Activated T-helper 1 cell treated with anti-CD3 and anti-CD28 coated beads, Interleukin-2, amount 50 U/mL, for 16 hours (primary cell): ENCODE measurements at places on chromosomes 2 and 18.

DNA sequence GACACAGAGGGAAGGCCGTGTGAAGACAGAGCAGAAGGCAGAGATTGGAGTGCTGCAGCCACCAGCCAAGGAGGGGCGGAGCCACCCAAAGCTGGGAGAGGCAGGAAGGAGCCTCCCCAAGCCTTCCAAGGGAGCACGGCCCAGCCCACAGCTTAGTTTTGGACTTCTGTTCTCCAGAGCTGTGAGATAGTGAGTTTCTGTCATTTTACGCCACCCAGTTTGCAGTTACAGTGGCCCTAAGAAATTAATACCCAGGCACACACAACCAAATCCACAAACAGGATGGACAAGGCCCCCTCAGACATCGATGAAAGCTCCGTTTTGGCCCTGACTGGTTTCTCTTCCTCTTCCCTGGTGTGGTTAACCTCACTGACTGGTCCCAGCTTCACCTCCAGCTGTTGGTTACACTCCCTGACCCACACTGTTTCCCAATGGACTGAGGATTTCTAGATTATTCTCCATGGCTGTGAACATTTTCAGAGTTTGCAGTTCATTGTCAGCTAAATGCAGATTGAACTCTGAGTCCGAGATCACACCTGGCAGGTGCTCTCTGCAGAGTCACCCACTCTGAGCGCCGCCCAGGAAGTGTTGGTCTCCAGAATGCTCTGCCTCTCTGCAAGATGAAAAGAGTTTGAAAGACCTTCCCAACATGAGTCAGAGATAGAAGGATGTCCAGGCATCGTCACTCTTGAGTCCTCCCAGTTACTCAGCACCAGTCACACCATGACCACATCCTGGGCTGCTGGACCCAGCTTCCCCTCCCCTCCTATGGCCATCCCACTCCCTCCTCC lies 100.2 kb downstream of the TWIST2 start:
- no peak for DNase-seq

DNA sequence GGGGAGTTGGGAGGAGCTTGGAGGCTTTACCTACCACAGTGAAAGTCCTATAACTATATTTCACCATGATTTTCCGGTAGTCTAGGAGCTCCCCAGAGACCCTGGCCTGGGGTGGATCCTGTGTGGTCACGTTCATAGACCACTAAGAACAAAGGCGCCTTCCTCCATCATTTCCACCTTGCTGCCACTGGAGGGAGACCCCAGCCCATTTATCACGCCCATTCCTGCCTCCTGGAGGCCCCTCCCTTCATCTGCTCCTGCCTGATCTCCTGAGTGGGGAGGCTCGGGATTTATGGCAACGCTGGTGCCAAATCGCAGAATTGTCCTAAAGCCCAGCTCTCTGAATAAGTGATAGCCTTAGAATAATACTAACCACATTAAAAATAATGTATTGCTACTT lies 507.6 kb upstream of the SPHKAP start:
- no peak for DNase-seq

DNA sequence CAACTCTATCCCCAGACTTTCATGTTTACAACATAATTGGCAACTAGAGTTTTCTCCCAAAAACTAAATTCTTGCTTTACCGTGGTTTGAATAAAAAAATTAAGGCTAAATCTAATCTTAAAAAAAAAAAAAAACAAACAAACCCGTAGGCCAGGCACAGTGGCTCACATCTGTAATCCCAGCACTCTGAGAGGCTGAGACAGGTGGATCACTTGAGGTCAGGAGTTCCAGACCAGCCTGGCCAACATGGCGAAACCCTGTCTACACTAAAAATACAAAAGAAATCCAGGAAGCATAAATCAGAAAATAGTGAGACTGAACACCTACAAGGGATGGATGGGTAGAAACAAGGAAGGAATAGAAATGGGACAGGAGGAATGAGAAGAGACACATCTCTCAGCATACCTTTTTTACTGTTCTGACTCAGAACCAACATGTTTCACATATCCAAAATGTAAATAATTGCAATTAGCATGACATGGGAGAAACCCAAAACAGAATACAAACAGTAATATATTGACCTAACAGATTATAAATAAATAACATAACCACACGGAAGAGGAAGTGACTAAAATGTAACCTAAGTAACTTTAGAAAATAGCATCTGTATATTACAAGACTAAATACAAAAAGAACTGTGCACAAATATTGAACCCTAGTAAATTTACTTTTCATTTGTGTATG lies 17.5 kb downstream of the MGAT4A start:
- DNase-seq, result no peak

DNA sequence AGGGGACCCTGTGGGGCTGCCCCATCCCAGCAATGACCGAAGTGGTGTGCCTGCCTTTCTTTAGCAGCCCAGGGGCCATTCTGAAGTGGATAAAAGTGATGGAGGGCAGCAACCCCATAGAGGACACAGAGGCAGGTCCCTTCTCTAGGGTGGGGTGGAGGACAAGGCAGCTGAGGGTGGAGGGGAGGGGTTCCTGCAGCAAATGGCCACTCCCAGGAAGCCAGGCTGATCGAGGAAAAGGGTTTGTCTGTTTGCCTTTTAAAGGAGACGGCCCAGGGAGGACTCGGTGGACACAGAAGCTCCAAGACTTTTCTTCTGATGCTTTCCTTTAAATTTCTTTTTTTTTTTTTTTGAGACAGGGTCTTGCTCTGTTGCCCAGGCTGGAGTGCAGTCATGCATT lies 272.8 kb downstream of the TWIST2 start:
- no peak for DNase-seq

GRCh38 chr18:78911751-78912283 lies 67.8 kb upstream of the SALL3 start:
- DNase-seq, result no peak

GRCh38 chr2:237889016-237889415 lies 29.6 kb downstream of the RAMP1 start:
- DNase-seq, result no peak

GRCh38 chr2:233867993-233868532 lies at the start of gene MSL3B:
MSL3B (minus strand) TSS chr2:233868386.
- DNase-seq, result peak; percentile 38

DNA sequence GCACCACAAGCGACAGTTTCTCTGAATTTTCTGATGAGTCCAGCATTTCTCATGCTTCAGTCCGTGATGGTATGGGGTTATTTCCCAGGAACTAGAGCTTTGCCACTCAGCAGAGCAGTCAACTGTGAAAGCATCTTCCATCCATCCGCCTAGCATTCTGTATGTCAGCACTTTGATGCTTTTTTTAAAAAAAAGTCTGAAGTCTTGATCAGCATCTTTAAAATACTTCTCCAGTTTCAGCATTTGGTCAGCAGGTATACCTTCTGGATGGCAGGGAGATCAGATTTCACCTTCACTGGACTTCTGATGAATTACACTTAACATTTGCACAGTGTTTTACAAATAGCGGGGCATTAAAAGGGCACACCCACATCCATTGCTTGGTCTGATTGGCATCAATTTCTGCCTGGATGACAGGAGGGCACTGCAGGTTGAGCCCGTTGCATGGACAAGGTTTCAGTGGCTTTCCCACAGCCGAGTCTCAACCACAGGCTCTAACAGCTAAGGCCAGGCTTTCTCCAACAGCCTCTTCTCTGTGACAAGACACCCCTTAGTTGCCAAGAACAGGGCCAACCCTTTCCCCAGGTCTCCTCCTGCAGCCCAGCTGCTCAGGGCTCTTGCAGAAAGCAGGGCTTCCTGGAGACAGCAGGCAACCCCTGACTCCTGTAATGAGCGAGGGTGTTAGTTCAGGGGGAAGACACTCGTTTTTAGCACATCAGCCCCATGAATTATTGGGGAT lies 54.0 kb downstream of the EMILIN2 start:
- no peak for DNase-seq

GRCh38 chr18:77134611-77135010 lies 2.0 kb upstream of the MBP start:
- DNase-seq, result no peak

- no peak for DNase-seq
Measured at GRCh38 chr2:213317929-213318328, 33.7 kb downstream of the SPAG16 start.

- DNase-seq, result no peak
Measured at GRCh38 chr2:188766471-188766856, 207.7 kb upstream of the COL3A1 start.

- DNase-seq, result no peak
Measured at GRCh38 chr2:98683728-98684127, 47.2 kb downstream of the MGAT4A start.

GRCh38 chr2:161388146-161388779 lies 27.8 kb upstream of the TBR1 start:
- no peak for DNase-seq

DNA sequence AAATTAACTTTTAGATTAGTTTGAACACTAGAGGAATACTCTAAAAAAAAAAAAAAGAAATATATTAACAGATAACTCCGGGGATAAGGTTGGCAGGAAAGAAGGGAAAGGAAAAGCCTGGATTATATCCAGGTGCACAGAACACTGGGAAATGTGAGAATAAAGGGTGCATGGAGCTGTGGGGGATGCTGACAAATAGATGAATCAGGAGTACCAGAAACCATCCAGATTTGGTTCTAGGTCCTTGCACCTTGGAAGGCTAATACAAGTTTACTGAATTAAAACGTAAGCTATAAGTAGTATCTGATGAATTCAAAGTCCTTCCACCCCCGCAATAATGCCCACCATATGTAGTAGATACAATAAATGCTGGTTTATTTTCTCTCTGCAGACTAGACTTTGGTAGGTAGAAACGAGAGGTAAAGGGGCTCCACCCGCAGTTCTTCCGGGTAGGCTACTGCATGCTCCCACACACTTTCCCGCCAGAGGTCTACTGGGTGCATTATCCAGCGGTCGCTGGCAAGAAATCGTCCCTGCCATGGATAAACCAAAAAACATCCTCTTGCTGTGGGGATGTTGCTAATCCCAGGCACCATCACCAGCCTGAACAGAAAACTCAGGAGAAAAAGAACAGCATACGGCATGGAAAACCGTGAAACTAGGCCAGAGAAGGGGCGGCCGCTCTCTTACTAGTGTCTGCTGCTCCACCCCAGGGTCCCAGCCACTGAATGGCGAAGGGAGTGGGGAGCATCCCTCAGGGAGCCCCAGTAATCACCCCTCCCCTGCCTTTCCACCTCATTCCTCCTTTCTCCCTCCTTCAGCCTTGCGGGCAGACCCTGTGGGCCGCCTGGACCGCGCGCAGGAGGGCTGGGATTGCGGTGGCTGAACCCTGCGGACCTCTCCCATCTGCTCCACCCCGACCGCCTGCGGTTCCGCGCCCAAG lies 1.5 kb downstream of the CNRIP1 start:
- no peak for DNase-seq

GRCh38 chr2:151437630-151438029 lies 27.9 kb downstream of the RIF1 start:
- no peak for DNase-seq

DNA sequence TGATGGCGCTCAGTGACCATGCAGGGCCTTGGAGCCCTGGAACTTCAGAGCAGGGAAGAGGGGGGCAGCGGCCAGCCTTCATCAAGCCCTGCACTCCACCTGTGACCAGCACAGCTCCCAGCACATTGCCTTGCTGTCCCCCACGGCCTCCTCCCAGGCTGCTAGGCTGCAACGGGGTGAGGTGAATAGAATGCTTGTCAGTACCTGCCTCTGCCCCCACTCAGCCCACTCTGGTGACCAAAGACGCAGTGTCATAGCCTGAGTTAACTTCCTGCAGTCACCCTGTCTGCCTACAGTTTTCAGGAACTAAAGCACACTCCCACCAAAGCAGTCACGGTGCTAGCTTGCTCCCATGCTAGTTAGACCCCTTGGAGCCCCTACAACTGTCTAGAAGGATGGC lies 72.1 kb downstream of the STPG4 start:
- DNase-seq, result no peak

DNA sequence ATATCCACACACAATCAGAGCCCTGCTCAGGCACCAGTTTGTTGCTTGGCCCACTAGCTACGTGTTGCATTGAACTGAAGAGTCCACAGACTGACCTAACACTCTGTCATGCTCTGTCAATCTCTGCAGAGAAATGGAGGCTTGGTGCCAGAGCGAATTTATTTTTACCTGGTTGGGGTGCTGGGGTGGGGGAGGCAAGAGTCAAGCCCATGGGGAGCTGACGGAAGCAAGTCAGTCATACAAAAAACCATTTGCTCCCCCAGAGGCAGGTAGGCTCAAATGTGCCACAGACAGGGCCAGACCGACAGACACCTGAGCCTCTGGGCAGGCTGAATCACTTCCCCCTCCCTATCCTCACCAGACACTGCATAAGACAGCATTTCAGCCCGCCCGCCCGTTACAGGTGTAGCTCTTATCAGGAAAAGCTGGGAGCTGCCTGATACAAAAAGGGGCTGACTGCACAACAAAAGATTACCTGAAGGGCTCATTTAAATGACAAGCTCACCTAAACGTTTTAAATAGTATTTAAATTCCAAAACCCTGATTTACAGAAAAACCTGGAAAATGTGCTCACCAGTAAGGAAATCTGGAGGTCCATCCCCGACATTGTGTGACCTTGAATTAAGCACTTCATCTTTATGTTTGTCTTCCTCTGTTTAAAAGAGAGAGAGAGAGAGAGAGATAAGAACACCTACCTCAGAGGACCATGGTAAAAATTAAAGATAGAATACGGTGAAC lies 2.1 kb upstream of the PCBP1 start:
- DNase-seq, result peak; percentile 45

DNA sequence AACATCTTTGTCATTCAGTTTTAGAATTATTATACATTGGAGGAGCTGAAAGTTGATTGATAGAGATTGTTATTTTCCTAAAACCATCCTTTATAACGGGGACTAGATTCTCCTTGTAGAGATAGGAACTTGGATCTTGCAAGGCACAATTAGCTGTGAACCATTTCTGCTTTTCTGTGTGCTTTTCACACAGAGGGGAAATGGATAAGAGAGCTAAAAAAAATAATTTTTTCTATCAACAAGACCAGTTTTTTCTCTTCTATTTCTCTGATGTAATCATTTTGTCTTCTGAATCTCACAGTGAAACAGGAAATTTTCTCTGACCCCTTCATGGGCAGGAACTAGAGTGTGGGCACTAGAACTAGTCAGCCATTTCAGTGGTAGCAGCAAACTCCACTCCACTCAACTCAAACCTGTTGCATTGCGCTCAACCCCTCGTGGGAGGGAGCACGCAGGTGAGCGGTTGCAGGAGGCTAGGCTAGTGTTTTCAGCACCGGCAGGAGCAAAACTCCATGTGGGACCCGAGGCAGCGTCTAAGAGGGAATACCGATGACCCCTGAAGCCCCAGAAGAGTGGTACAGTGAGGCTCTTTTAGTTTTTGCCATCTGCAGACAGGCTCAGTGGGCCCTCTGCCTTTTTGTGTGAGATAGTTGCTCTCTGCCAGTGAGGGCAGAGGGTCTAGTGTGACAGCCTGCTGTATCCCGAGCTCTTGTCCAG lies 24.0 kb upstream of the SLC39A10 start:
- no peak for DNase-seq

DNA sequence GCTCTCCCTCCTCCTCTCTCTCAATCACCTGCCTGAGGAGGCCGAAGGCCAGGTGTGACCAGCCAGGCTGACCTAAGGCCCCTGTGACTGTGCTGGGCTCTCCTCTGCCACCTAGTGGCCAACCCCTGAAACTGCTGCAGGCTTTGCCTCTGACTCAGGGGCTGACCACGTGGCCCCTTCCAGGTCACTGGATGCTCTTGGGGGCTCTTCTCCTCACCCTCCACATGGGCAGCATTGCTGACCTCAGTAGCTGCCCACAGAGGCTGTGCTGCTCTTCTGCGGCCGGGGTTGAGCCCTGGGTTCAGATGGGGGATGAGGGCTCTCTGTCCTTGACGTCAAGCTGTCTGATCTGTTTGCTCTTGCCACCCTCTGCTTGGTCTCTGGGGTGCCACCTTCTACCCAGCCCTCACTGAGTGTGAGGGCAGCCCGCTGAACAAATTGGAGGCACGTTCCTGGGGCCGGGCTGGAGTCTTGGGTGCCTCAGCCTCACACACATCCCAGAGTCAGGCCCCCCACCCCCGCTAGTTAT lies 122.7 kb downstream of the TWIST2 start:
- DNase-seq, result no peak
